NCI-H1048 (cell line): ENCODE measurements at places on chromosomes 16 and 17.

DNA sequence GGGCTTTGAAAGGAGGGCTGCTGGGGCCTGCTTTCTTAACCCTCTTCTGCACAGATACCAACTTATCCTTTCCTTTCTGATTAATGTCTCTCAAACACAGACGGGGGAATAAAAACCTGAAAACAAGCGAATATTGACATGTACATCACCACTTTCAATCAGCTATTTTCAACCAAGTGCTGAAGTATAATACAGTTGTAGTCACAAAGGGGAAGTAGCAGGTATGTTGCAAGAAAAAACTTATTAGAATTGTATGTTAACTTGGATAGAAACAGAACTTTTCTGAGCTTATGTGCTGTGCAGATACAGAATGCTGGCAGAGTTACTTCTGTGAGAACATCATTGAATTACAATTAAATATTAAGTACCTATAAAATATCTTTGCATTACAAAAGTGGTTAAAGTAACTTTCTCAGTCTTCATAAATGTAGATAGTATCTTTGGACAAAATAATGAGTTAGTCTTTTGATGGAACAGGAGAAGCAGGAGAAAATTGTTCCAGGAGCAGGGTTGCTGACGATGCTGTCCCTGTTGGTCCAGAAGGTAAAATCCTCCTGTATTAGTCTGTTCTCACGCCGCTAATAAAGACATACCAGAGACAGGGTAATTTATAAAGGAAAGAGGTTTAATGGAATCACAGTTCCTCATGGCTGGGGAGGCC lies 59.5 kb downstream of the RPTOR start:
- no peak for DNase-seq

GRCh38 chr16:49821614-49822282 lies 34.2 kb downstream of the ZNF423 start:
- DNase-seq: no peak

- no peak for DNase-seq
Measured at GRCh38 chr17:32341141-32341856, 674 bp downstream of the C17orf75 start.

DNA sequence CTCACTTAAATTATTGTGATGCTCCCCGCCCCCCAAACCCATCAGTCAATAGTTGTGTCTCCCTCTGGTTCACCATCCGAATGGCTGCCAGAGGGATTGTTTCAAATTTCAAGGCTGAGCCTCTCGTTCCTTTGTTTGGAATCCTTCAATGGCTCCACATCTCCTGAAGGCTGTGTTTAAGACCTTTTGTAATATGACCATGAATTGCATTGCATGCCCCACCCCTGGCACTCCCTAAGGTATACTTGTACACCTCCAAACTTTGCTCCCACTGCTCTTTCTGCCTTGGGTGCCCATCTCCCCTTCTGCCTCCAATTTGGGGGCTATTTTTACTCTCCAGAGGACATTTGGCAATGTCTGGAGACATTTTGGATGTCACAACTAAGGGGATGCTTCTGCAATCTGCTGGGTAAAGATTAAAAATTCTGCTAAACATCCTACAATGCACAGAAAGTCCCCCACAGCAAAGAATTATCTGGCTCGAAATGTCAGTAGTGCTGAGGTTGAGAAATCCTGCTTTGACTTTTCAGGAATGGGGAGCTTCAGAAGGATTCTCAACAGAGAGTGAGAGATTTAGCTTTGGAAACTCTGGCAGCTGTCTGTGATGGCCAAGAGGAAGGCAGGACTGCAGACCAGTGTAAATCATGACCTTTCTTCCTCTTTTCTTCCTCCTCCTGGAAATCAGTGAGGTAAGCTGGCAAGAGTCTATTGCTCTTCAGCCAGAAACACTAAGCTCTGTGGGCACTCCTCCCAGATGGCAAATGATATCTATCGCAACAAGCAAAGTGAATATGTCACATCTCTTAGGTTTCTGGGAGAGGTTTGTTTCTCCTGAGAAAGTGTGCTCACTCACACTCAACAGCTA lies 8.7 kb upstream of the IL4R start:
- DNase-seq: no peak

GRCh38 chr17:67109111-67109510 lies 64.8 kb downstream of the CACNG1 start:
- no peak for DNase-seq

- no peak for DNase-seq
Measured at GRCh38 chr16:11025120-11025531, 80.8 kb downstream of the CLEC16A start.

- DNase-seq: no peak
Measured at GRCh38 chr16:54687043-54687899, 243.4 kb upstream of the IRX5 start.

DNA sequence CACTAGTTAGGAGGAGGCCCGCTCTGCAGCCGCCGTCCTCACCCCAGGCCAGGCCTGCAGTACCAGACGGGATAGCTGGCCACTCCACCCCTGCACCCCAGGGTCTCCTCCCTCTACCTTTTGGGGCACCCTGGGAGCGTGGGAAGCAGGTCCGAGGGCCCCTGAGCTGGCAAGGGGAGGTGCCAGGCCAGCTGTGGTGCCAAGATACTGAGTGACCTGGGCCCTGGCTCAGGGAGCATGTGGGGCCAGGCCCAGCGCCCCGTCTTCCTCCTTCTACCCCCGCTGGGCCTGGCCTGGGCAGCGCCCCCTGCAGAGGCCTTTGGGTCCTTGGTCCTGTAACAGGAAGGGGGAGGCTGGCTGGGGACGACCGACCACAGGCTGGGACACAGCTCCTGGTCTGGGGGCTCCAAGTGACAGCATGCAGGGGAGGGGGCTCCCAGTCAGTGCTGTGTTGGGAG lies 13.0 kb downstream of the PAM16 start:
- DNase-seq: no peak

DNA sequence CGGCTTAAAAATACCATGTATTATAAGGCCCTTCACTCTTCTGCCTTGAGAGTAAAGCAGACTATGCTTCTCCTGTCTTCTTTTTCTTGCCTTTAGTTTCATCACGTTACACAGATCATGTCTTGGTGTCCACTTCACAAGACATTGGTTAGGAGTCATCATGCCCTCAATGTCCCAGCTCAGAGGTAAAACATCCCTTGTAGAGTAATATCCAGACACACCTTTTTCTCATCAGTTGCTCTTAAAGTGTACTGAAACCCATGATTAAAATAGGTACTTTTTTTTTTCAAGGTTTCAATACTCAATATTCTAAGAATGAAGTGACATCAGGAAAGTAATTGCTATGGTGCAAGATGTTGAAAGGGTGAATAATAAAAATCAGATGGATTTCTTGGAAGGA lies 267.8 kb downstream of the PMP22 start:
- no peak for DNase-seq
